Retina (tissue), 1 donor: ENCODE measurements at places on chromosomes 1 and 21.

- no peak for DNase-seq
Measured at GRCh38 chr1:18807334-18808063, 52.0 kb downstream of the TAS1R2 start.

DNA sequence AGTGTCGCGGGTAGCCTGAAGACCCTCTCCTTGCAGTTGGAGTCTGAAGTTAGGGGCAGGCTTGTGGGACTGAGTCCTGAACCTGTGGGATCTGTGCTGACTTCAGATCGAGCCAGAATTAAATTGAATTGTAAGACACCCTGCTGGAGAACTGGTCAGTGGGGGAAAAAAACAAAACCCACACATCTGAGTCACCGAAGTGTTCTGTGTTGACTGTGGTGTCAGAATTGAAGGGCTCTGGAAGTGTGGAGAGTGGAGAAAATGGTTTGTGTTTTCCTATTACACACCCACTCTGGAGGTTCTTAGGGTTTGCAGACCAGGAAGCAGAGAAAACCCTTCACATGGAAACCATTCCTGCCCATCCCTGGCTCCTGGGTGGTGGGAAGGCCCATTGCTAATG, 209.5 kb upstream of the GALNT2 start:
- no peak for DNase-seq

- DNase-seq, result no peak
Measured at GRCh38 chr1:19866758-19867157, 15.4 kb upstream of the OTUD3 start.

DNA sequence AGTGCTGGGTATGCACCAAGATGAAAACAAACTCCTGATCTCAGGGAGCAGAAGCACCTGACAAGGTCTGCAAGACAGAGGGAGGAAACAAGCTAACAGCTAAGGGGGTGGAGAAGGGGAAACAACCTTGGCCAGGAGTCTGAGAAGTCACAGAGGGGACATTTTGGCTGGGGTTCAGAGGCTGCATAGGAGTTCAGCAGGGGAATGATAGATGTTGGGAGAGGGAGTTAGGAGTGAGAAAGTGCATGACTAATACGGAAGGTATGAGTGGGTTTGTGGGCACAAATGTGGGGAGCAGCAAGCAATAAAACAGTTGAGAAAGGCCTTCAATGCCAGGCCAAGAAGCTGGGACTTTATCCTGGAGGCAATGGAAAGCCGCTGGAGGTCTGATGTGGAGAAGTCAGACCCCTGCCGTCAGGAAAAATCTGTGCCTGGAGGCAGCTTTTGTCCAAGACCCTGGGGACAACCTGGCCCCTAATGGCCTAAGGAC, 16.4 kb downstream of the EPHA2 start:
- DNase-seq, result no peak

DNA sequence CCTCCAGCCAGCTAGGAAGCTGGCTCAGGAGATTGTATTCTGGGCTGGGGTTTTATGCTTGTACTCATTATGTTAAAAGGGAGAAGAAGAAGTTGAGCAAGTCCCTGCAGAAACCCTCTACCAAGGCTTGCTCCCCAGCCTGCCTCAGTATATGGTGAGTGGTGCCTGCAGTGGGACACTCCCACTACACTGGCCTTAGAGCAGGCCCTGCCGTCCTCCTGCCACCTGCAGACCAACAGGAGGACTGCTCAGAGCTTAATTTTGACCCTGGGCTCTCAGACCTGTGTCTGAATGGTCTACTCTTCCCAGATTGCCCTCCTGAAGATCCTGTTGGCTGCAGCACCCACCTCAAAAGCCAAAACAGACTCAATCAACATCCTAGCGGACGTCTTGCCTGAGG, 13.0 kb downstream of the STRIP1 start:
- DNase-seq, result no peak

DNA sequence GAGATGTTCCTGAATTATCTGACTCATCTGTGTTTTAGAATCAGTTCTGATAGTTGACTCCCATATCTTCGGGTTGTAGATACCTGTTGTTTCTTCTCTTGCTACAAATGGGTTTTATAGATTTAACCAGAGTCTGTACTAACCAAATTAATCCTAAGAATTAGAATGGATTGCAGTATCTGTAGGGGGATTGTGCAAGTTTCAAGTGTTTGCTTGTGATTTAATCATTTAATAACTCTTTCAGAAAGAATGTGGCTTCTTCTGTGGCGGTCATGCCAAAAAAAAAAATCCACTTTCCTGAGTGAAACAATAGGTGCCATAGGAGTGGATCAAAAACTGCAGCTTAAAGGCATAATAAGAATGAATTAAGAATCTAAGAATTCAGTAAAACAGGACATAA, 9.4 kb downstream of the IPO9 start:
- no peak for DNase-seq

DNA sequence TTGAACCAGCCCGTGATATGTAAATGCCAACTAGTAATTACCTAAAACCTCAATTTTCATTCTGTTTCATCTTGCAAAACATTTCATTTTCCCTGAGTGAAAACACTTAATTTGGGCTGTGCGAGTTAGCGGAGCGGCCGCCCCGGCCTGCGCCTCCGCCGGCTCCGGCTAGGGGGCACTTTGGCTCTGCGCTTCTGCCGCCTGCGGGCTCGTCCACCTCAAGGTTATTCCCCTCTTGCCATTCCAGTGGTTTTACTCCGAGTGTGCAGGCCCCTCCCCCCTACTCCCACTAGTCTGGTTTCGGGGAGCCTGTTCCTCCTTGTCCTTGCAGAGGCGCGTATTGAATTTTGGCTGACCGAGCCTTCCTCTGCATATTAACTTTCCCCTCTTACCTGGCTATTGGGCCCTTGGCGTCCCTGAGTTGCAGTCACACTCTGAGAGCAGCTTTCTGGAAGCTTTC, 55.6 kb downstream of the PEX14 start:
- DNase-seq, result peak; percentile 87

- DNase-seq, result no peak
Measured at GRCh38 chr1:85356130-85356529, 79.7 kb upstream of the BCL10 start.

GRCh38 chr1:119713749-119714456, 2.2 kb downstream of the PHGDH start:
- no peak for DNase-seq

DNA sequence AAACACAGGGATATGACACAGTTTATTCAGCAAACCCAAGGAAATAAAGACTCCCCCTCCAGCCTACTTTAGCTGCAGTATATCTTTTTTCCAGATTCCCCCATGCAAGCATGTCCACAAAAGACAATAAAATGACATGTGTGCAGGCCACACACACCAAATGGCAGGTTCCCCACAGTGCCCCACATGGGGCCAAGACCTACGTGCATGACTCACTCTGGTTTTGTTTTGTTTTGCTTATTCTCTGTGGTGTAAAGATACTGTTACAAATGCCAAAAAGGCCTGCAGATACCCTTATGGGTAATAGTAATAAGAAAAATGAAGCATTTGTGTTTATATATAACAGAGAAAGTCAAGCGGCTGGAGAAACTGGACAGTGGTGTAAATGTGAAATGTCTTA, 71.6 kb downstream of the RD3 start:
- no peak for DNase-seq

- DNase-seq, result no peak
Measured at GRCh38 chr1:114259511-114260160, 106.0 kb upstream of the SYT6 start.

- no peak for DNase-seq
Measured at GRCh38 chr1:117631359-117632160, 25.7 kb downstream of the TENT5C start.

DNA sequence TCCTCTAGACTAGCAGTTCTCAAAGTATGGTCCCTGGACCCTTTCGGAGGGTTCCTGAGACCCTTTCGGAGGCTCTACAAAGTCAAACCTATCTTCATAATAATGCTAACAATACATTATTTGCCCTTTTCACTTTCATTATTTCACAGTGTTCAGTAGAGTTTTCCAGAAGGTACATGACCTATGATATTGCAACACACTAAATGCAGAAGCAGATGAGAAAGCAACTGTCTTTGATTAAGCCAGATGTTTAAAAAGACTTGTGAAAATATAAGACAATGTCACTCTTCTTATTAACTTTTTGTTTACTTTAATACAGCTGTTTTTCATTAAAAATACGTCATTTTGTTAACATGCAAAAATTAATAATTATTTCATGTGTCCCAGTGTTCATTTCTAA, 5.8 kb downstream of the KCNJ10 start:
- no peak for DNase-seq

DNA sequence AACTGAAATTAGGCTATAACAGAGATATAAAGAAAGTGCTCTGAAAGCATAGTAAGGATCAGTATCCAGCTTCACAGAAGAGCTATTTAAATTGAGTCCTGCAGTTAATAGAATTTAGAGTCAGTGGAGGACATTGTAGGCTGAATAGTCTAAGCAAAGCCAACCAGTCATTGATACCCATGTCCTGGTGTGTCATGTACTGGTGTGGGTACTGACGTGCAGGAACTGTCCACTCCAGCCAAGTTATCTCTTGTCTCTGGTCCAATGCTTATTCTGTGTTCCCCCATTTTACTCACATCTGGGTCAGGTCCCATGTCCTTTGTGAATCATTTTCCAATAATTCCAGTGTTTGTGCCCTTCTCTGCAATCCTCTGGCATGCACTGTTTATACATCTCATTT, 90.0 kb downstream of the MACF1 start:
- no peak for DNase-seq

- no peak for DNase-seq
Measured at GRCh38 chr1:33056426-33056825, 19.7 kb upstream of the AK2 start.

- no peak for DNase-seq
Measured at GRCh38 chr21:17699524-17700189, 87.0 kb upstream of the BTG3 start.

GRCh38 chr1:185679220-185679619, 55.0 kb upstream of the HMCN1 start:
- DNase-seq, result no peak

- no peak for DNase-seq
Measured at GRCh38 chr21:38277501-38278131, 20.8 kb downstream of the KCNJ15 start.

- no peak for DNase-seq
Measured at GRCh38 chr21:25925064-25925800, 190.5 kb downstream of the GABPA start.

DNA sequence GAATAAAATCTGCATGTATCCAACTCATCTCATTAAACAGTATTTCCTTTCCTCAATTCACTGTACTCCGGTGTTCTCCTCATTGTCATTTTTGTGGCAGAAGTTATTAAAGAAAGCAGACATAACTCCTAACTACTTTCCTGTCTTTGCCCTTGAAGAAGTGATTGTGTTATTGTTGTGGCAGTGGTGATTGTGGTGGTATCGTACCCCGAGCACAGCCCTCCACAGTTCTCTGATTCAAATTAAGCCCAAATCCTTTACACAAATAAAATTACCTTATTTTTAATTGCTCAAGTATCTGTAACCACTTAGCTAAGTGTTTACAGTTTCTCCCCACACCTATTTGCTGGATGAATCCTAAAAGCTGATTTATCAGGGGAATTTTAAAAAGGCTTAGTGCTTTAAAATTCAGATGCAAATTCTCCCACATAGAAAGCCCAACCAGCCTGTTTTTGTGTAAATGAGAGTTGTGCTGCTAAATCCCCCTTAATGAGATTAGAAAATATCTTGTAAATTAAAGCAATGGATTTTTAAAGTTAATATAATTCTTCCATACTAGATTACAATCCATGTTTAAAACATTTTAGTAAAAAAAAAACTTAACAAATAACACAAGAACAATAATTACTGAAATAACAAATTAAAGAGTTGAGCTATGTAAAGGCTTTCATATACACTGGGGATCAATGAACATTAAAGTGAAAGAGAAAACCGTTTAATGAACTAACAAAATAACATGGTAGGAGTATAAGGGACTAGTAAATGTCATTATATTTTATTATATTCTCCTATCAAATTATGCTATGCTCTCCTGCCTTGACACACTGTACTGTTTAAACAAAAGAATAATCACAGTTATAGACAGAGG, 259.0 kb downstream of the NEGR1 start:
- no peak for DNase-seq

GRCh38 chr1:39919545-39919944, 17.8 kb upstream of the MYCL start:
- peak; percentile 25 for DNase-seq

DNA sequence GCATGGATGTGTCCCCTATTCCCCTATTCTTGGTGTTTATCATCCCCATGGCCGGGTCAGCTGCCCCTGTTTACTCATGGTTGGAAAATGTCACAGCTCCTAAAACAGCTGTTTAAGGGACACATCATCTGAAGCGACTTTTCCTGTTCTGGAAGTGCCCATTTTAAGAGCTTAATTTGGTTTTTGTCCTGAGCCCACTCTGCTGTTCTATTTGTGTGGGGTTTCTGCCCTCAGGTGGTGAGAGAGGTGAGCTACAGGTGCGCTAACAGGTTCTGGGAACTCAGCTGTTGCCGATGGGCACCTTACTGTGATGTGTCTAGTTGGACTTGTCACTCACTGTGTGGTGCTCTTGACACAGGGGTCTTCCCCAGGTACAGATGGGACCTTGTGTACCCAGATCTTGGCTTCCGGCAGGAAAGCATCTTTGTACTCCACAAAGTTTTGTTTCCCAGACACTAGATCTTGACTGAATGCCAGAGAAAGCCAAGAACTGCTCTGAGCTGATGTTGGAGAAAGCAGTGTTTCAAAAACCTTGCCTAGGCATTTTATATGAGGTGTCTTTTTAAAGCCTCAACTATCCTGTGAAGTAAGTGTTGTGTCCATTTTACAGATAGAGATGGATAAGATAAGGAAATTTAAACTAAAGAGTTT, 59.0 kb upstream of the CD1D start:
- peak; percentile 60 for DNase-seq

- no peak for DNase-seq
Measured at GRCh38 chr1:94753171-94753972, 66.8 kb upstream of the SLC44A3 start.
